ENCODE measurements at places on chromosomes 6 and 20.
A peak's percentile ranks its signal among the peaks of the same experiment; 100 is the strongest.

- no peak for DNase-seq
These were observed 32.3 kb upstream of the LGSN start for GRCh38 chr6:63352069-63352543.

- no peak for DNase-seq
These were observed 41.2 kb downstream of the SNX9 start for GRCh38 chr6:157864185-157864761.

GRCh38 chr20:40282941-40283340 is 406.1 kb downstream of the MAFB start:
- DNase-seq = no peak

DNA sequence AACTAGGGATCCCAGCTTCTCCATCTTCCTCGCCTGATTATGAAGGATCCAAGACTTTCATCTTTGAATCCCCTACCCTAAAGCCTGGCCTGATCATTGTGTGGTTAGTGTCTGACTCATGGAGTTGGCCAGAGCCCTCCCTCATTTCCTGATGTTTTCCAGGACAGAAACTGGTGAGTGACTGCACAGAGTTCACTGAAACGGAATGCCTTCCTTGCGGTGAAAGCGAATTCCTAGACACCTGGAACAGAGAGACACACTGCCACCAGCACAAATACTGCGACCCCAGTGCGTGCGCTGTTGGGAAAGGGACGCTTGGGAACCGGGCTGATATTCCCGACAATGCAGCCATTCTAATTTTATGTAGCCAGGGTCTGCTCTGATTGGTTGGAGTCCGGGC is 4.0 kb downstream of the CD40 start:
- DNase-seq = no peak

DNA sequence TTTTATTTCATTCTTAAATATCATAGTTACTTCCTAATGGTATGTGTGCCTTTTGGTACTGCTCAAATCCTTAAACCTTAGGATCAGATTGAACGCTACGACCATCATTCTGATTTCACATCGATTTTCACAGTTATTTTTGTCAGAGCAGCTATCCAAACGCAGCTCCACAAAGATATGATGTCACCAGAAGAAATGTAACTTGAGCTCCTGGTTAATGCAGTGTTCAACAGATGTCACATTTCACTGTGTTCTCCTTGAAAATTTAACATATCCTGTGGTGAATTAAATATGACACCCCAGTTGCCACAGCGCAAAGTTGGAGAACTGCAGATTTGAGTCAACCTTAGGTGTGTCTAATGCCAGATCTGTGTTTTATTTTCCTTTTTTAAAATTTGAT is 81.4 kb downstream of the CTNNBL1 start:
- DNase-seq = no peak

- no peak for DNase-seq
These were observed 18.3 kb downstream of the KIAA1586 start for GRCh38 chr6:57064809-57065208.

GRCh38 chr6:21478411-21478810 is 115.1 kb upstream of the SOX4 start:
- no peak for DNase-seq

DNA sequence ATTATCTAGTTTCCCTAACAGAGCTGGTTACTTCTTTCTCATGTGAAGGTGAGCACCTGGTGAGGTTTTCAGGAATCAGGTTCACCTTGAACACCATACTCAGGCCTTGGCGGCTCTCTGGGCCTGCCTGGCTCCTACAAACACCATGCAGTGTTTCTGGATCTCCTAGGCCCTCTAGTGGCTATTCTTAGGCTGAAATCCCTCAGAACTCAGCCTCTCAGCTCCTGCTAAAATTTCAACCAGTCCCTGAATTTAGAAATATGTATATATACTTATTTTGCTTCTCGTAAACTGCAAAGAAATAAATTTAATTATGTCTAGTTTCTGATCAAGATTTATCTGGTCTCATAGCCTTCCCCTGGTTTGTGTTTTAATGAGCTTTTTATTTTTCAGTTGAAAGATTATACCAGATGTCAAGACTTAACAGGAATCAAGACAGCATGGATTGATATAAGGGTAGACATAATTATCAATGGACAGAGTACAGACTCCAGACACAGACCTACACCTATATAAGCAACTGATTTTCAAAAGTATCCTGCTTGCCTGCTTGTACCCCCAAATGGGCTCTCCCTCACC is 55.9 kb downstream of the ANKEF1 start:
- peak; percentile 73 for DNase-seq

DNA sequence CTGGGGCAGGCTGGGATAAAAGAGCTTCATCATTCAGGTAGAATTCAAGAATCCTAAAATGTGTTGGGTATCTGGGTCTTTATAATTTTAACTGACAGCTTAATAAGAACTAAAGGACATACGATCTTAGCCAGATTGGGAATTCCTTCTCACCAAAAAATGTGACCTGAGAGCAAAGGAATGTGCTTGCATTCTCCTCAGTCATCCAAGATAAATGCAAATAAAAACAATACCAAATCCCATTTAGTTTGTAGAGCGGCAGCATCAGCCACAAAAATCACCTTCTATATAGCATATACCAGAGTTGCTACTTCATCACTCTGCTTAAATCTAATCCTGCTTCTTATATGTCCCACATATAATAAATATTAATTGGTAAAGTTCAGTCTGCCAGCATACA is 16.9 kb downstream of the USP49 start:
- no peak for DNase-seq

- DNase-seq = peak; percentile 55
These were observed 753 bp upstream of the PERP start for GRCh38 chr6:138107752-138108592.

GRCh38 chr20:14951105-14951504 is 613.7 kb upstream of the FLRT3 start:
- no peak for DNase-seq

GRCh38 chr6:12182676-12183075 is 107.5 kb upstream of the EDN1 start:
- no peak for DNase-seq

DNA sequence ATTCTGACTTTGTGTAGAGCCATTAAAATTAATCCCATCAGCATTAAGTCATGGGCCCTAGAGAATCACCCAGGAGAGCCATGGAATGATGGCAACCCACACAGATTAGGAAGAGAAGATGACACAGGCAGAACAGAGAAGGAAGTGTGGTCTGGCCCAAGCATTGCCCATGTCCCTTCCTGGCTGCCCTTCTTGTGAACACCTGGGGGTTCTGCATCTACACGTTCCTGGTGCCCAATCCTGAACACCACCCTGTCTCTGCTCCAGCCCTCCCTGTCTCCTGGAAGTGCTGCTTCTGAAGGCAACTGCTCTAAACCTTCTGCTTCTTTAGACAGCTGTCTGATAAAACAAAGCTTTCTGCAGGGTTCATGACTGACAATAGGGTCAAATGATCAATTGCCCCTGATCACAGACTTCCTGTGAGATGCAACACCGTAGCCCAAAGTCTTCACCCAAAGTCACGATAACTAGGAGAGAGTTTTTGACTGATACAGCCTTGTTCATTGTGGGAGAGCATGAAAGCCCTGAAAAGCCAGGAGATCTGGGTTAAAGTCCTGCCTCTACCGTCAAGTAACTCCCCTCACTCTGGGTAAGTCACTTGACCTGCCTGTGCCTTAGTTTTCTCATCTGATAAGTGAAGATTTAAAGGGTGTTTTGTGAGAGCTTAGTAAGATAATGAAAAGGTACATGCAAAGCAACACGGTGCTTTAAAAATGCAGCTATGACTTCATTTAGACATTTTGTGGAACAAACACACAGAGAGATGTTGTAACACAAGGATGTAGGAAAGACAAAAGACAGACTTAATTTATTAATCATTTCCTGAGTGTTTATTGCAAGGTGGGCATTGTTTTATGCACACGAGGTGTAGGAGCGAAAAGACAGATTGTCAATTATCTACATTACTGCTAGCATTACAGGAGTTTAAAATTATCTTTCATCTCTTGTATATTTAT is 291.2 kb upstream of the STXBP5 start:
- no peak for DNase-seq

DNA sequence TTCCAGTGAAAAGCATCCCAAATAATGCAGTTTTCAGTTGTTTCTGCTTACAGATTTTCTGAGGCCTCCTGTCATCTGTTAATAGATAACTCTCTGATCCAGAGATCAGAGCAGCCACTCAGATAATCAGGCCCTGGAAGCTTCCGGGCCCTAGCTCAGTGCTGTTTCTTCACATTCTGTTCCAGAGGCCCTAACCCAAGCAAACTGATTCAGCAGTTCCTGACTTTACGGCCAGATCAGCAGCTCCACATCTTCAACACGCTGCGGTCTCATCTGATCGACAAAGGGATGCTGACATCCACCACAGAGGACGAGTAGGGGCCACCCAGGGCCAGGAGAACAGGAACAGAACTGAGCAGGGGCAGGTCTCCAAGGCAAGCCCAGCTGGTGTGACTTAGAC is 63.1 kb downstream of the CDS2 start:
- no peak for DNase-seq

- DNase-seq = no peak
These were observed 24.5 kb downstream of the JARID2 start for GRCh38 chr6:15270402-15270801.

DNA sequence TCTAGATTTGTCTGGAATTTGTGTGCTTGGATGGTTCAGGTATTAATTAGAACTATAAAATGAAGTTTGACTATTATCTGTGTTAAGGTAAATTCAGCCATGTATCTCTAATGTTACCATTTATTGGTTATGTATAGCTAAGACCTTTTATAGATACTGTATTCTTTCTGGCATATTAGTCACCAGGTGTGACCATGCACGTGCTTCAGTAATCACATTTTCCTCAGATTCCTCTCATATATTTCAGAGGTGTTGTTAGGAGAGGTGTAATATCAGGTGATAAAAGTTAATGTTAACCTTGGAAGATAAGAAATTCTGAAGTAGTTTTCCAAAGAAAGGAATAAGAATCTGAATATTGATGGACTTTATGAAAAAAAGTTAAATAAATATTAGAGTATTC is 194.5 kb upstream of the KHDRBS2 start:
- DNase-seq = no peak

DNA sequence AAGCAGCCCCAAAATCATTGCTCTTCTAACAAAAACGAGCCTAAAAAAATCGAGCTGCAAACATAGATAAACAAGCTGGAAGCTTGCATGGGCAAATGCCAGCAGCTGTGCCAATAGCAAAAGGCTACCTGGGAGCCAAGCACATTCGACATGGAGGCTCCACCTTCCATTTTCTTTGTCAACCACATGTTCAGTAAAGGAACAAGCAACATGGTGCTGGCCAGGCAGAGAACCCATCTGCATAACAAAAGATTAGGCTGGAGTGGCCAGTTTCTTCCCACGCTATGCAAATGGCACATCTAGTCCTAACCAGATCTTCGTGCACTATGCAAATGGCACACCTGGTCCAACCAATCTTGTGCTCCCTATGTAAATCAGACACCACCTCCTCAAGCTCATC is 110.5 kb downstream of the KIF16B start:
- no peak for DNase-seq

DNA sequence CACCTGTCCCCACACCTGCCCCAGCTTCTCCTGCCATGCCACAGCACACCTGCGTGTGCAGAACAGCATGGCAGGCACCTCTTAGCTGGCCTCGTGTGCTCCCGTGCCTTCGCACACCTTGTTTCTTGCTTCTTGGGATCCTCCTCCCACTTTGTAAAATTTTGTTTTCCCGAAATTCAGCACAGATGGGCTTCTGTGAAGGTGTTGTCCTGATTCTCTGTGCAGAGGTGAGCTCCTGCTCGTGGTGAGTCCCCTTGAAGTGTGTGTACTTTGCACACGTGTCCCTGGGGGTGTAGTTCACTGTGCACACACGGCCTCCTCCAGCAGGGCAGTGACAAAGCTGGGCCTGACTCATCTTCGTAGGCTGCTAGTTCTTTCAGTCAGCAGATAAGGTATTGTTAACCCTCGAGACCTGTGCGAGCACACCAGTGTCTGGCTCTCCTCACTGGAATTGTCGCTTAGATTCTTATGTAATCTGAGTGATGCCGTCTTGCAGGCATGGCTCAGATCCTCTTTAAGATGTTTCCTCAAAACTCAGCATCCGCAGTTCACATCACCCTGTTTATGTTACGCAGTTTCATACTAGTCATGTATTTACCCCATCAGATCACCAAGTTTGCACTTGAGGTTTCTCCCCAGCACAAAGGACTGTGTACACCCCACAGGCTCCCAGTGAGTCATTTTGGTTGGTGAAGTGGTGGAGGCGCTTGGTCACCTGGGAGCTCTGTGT is 77.7 kb downstream of the CDYL start:
- no peak for DNase-seq

DNA sequence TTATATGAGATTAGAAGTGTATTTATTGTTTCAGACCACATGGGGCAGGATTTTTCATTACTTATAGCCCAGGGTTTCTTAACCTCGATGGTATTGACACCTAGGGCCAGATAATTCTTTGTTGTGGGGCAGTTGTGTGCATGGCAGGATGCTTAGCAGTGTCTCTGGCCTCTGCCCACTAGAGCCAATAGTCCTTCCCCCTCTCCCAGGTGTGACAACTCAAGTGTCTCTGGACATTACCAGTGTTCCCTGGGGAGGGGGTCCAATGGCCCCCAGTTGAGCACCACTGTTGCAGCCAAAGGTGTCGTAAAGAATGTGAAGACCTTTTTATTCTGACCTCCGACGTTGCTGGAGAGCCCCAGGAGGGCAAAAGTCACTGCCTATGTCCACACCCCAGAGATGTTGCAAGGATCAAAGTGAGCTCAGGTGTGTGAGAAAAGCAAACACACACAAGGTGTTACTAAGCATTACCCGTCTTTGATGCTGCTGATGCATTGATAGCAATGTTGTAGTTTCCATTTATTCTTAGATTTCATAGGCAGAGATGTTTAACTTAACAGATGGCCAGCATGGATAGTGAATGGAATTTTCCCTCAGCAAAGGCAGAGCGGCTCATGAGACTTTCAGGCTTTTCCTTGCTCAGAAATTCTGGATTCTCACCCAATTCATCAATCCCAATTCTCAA is 22.2 kb downstream of the BANF2 start:
- no peak for DNase-seq

- no peak for DNase-seq
These were observed 250.7 kb upstream of the FAM83B start for GRCh38 chr6:54595844-54596243.

GRCh38 chr6:147805155-147805554 is 296.7 kb downstream of the SAMD5 start:
- DNase-seq = no peak

DNA sequence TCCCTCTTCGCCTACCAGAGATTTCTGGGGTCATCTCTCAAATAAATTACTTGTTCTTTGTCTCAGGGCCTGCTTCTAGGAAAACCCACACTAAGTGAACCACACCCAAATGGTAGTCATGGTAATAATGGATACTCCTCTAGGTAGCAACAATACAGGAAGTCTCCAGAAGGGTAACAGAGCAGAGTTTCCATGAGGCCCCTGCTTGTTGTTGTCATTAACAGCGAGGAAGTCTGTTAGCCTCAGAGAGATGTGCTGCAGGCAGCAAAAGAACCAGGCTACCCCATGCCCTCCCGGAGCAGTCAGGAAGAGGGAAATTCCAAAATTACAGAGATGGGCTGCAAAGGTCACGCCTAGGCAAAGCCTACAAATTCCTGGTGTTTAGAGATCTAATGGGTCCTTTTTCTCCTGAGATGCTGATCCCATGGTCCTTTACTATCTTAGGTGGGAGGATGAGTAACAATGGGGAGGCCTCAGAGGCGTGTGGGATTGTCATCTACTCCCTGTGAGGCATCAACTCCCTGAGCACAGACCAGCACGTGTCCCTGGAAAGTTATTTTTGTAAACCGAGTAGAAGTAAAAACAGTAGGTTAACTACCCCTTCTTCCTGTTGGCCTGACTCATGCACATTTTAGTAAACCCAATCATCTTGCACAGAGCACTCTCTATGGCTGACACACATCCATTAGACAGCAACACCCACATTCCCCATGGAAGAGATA is 10.1 kb downstream of the ISM1 start:
- DNase-seq = no peak
